Activated CD8-positive, alpha-beta T cell treated with anti-CD3 and anti-CD28 coated beads for 36 hours (primary cell): ENCODE measurements at places on chromosomes 1 and 21. TPM values are rescaled to one million over a fixed set of nuclear protein-coding genes. Genes with fewer than 3 reads are reported as not detected.
A peak's percentile ranks its signal among the peaks of the same experiment; 100 is the strongest.

SLC44A5 gene
- 0.11 TPM for total RNA-seq

GUK1 gene
- 375 TPM for total RNA-seq

SWT1 gene
- total RNA-seq: 1.8 TPM

CAPN8 gene
- total RNA-seq: not detected

KCNJ10 gene
- 0.14 TPM for total RNA-seq

COL24A1 gene
- total RNA-seq: not detected

DNA sequence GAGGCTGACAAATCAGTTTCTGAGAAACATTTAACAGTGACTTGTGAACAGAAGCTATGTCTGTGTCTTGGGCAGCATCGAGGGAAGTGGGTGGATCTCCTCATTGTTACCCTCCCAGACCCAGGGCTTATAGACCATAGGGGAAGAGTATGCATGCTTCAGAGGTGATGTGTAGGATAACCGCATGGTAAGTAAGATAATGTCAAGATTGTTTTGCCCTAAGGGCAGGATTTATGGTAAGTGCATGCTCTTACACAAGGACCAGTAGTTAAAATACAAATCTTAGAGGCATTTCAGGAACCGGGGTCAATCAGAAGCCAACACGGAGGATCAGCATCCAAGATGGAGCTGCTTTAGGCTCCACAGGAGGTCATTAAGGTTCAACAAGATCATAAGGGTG is 7.7 kb upstream of the PRMT2 start:
- no peak for DNase-seq

GRCh38 chr1:150696162-150696561 is 792 bp downstream of the GOLPH3L start:
- no peak for DNase-seq

- no peak for DNase-seq
Observed at GRCh38 chr1:117166076-117166475, 44.5 kb upstream of the TRIM45 start.

DNA sequence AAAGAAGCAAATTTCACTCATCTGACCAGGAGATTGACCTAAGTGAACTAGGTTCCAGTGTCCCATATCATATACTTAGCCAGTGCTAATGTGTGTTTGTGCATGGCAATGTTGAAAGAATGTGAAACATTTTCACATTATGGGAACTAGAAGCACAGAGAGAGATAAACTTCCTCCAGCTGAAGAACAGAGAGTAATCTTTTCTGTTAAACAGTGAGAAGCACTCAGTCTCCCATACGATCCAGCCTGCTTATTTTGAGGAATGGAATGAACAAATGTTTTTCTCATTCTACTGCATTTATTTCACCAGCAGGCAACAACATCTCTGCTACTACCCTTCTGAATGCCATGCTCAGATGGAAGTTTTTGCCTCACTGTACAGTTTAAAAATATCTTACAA is 170.5 kb downstream of the TTLL7 start:
- DNase-seq: no peak

- no peak for DNase-seq
Observed at GRCh38 chr1:214058076-214058475, 70.3 kb downstream of the PROX1 start.

DNA sequence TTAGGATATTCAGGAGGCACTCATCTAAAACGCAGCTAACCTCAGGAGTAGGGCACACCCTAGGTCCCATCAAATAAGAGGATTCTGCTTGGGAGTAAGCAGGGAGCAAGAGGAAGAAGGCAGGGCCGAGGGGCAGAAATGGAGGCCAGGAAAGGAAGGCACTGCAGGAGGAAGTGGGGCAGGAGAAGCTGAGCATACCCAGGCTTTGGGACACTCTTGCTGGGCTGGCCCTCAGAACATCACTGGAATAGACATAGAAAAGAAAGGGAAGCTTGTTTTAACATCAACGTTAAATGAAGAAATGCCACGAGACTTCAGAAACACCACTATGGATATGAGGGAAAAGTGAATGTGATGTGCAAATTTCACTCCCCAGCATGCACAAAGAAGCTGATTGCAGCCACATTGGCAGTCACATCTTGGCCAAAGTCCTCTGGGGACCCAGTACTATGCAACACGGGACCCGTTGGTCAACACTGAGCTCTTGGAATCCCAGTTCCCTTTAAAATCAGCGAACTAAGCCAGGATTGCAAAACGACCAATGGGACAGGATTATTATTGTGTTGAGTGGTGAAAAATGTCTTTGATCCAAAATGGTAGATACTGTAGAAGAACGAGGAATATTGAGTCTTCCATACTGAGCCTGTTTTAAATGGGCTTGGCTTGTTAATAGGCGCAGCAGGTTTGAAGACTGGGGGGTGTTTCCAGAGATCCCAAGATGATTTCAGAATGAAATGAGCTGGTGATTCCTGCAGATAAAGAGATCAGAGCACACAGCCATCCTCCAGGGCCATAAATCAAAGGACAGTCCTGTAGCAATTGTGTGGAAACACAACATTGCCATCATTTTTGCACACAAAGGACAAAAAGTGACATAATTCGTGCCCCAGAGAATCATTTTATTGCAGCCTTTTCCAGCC is 152.4 kb downstream of the TOMM20 start:
- DNase-seq: no peak

GRCh38 chr1:189597083-189597482 is 880.6 kb downstream of the BRINP3 start:
- no peak for DNase-seq

DNA sequence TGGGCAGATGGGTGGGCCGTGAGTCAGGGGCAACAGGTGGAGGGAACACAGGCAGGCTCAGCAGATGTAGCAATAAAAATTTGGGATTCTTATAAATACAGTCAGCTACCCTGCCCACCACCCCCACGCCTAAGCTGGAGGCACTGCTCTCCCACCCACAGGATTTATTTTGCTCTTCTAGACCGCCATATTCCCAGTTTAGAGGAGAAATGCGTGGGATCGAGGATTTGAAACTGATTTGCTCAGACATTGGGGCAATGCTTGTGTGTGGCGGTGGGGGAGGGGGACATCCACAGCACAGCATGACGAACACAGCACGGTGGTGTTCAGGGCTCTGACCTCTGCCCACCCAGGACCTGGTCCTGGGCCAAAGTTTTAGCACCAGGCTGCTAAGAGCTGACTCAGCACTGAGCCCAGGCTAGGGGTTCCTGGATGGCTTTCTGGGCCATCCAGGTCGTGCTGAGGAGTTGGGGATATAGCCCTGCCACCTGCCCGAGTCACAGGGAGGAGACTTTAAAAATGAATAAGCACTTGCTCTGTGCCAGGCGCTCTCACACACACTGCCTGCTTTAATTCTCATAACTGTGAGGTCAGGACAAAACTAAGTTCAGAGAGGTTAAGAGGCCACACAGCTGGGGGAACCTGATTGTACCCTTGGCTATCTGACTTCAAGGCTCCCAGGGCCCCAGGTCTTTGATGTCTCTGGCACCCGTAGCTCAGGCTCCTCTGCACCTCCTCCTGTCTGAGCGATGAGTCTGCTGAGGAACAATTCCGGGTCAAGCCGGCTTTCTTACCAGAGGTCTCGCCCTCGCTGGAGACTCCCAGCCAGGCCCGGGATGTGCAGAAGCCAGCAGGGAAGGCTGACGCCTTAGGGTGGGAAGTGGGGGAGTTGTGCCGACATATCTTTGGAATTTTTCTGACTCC is 29.4 kb upstream of the CSF1 start:
- DNase-seq: no peak

DNA sequence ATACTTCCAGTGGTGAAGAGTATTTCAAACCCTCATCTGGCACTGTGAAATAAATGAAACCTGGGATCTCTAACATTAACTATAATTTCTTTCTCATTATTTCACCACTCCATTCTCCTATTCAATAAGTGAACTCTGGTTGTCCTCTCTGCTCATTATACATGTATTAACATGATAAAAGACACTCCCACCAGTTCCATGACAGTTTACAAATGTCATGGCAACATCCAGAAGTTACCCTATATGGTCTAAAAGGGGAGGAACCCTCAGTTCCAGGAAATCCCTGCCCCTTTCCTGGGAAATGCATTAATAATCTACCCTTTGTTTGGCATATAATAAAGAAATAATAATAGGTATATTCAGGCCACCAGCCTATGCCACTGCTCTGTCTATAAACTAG is 62.7 kb upstream of the BRINP3 start:
- no peak for DNase-seq

GRCh38 chr1:18473195-18473815 is 7.4 kb upstream of the KLHDC7A start:
- no peak for DNase-seq

- peak; percentile 73 for DNase-seq
Observed at GRCh38 chr1:172533513-172534151, 682 bp downstream of the SUCO start.

- no peak for DNase-seq
Observed at GRCh38 chr1:93490357-93490756, 42.4 kb downstream of the FNBP1L start.

GRCh38 chr1:32447469-32448185 is 17.2 kb upstream of the ZBTB8B start:
- DNase-seq: no peak

DNA sequence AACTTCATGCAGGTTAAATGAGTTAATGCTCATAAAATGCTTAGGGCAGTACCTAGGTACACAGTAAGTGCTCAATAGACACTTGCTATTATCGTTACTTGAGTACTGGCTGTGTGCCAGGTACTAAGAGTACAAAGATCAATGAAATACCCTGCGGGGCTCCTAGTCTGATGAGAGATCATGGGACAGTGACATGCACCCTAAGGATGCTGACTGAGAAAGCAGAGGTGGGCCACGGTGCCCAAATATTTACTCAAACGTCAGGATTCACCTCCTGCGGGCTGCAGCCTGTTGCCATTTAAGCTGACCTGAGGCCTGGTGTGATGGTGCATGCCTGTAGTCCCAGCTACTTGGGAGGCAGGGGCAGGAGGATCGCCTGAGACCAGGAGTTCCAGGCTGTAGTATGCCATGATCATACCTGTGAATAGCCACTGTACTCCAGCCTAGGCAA is 19.8 kb upstream of the LUZP1 start:
- no peak for DNase-seq
